ENCODE measurements at places on chromosomes 7 and 10.
A peak's percentile ranks its signal among the peaks of the same experiment; 100 is the strongest.

- DNase-seq, result no peak
Observed at GRCh38 chr7:152136686-152137085, 111.2 kb downstream of the GALNT11 start.

DNA sequence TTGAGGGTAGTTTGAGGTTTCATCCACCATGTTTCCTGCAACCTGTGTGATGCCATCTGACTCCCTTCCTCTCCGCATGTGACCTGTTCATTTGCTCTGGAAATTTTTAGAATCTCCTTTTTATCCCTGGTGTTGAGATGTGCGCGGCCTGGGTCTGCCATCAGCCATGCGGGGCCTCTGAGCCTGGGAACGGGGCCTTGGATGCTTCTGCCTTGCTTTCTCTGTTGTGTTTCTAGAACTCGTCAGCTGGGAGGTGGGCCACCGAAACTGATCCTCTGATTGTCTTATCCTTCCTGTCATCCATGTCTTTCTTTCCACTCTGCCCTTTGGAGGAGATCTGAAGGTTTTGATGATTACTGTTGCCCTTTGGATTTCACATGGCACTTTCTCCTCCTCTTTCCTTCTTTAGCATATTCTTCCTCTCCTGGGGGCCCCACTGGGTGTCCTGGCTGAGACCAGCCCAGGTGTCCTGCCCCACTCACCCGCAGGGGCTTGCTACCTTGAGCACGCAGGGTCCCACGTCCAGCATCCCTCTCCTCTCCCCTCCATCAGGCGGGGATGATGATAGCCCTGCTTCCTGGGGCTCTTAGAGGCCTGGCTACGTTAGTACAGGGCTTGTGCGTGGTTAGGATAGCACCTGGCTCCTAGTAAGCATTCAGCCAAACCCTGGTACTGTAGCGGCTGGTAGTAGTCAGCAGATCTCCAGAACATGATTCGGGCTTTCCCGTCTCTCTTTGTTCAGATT, 29.9 kb downstream of the PPP2R2D start:
- DNase-seq, result no peak

- DNase-seq, result no peak
Observed at GRCh38 chr10:69910561-69910960, 108.9 kb downstream of the COL13A1 start.

- DNase-seq, result peak; percentile 5
Observed at GRCh38 chr7:97971120-97971989, 18.6 kb downstream of the OCM2 start.

GRCh38 chr10:8238986-8239385, 184.5 kb downstream of the GATA3 start:
- DNase-seq, result no peak

DNA sequence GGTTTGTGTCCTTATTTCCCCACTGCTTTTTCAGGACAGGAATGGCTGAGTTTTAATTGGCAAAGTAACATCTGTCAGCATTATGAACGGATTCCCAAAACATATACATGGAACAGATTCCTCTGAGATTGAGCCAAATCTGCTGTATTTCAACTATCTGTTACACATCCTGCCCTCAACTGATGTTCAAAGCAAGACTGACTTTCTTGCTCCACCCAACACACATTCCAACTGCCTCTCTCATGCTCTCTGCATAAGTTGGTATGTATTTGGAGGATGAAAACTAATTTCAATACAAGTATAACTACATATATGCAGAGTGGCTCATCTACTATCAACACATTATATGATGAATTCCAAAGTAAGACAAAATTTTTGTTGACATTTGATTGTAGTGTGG, 342.2 kb downstream of the GATA3 start:
- no peak for DNase-seq

DNA sequence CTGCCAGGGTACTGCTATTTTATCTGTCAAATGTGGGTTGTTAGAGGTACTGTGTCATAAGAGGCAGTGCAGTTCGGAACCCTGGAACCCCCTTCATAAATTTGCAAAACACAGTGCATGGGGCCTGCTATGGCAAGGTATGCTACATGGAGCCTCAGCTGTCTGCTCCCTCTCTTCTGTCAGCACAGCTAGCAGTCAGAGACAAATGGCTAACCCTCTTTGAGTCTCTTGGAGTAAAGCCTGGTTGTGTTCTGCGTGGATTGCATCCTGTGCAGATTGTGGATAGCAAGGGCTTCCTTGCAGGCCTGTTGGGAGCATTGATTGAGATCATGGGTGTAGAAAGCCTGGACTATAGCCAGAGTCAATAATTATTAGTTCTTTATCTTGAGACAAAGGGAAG, 397.8 kb downstream of the AUTS2 start:
- DNase-seq, result no peak

GRCh38 chr10:128160297-128160711, 34.1 kb upstream of the MKI67 start:
- DNase-seq, result no peak

DNA sequence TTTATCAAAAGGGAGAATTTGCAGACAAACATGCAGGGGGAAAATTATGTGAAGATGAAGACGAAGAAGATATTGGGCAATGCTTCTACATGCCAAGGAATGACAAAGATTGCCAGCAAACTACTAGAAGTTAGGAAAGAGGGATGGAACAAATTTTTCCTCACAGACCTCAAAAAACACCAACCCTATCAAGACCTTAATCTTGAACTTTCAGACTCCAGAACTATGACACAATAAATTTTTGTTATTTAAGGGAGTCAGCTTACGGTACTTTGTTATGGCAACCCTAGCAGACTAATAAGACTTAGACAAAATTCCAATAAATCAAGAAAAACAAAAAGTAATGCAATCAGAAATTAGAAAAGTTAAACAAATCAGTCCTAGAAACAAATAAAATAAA, 280.0 kb upstream of the GNAI1 start:
- DNase-seq, result no peak

GRCh38 chr10:110507346-110507745, 9.6 kb downstream of the DUSP5 start:
- DNase-seq, result no peak

DNA sequence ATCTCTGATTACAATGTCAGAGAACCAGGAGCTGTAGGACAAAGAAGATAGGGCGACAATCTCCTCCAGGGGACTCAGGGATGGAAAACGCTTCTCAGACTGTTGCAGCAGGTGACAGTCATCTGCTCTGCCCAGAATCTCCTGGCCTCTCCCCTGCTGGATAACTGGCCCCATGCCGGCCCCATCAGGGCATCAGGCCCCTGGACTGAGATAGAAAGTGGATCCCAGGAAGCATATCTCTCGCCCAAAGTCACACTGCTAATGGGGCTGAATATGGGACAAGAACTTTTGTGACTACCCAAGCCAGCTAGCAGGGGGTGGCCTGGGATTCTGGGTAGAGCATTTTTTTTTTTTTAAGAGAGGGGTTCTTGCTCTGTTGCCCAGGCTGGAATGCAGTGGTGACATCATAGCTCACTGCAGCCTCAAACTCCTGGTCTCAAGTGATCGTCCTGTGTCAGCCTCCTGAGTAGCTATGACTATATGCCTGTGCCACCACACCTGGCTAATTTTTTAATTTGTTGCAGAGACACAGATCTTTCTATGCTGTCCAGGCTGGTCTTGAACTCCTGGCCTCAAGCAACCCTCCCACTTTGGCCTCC, 20.5 kb upstream of the MLXIPL start:
- no peak for DNase-seq

GRCh38 chr7:46738796-46739195, 817.7 kb upstream of the IGFBP3 start:
- DNase-seq, result no peak

DNA sequence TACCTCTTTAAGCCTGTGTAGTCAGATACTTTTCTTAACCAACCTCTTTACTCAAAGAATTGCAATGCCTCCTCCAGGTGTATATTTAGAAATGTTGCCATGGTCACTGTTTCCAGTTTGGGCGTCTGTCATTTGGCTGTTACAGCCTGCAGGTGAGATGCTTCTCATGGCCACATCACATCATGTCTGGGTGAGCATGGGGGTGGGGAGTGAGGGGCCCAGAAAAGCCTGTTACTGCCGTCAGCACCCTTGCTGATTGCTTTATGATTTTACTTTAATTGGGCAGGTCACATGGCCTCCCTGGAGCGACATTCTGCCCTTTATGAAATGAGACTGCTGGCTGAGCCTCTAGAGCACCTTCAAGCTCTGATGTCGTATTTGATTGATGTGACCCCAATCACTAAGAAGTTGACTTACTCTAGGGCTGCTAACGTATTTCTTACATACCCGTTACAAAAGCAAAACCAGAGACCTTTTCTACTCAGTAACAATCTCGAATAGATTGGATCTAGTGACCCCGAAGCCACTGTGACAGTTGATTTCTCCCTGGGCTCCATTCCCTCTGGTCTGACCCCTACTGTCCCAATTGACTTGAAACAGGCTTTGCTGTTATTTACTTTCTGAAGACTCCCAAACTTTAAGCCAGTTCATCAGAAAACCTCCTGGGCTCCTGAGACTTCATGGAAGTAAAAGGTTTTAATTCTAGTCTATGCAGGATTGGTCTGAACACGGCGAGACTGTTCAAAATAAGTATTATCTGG, 60.7 kb downstream of the OTUD1 start:
- no peak for DNase-seq

DNA sequence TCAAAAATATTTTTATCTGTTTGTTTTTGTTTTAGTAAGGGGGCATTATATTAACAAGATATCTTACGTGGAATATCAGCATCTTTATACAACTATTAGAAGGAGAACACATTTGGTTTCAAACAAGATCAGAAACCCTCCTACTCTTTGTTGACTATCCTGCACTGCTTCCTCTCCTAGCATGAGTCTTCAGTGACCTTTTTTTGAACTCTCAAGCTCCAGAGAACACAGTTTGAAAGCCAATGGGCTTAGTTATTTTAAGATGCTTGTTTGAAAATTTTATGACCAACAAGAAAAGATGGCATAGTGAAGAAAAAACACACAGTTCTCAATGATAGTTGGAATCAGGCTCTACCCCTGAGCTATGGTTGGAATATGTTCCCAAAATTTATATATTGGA, 37.2 kb upstream of the RTKN2 start:
- DNase-seq, result no peak

GRCh38 chr10:26755443-26755903, 58.0 kb downstream of the PDSS1 start:
- no peak for DNase-seq

GRCh38 chr7:23654508-23654907, 25.5 kb upstream of the FAM221A start:
- no peak for DNase-seq

All from stimulated activated CD4-positive, alpha-beta T cell treated with anti-CD3 and anti-CD28 coated beads, Interleukin-12 subunit alpha, Interleukin-12 subunit beta, amount 100 ng/mL, for 24 hours (primary cell).